ENCODE measurements at places on chromosomes 11 and 22. TPM values are rescaled to one million over a fixed set of nuclear protein-coding genes. Genes with fewer than 3 reads are reported as not detected.

- no peaks in the 10 kb centered on the region for H3K27me3 ChIP-seq
- no peak for DNase-seq
- no peaks in the 10 kb centered on the region for H3K36me3 ChIP-seq
- H3K4me3 ChIP-seq: no peak within 1 kb of the TSS
These were observed at the start of gene MUC6 for GRCh38 chr11:1036303-1036923. TSS of gene MUC6 (minus strand) at chr11:1036718. CDS start at chr11:1036655, 63 bp downstream.

DNA sequence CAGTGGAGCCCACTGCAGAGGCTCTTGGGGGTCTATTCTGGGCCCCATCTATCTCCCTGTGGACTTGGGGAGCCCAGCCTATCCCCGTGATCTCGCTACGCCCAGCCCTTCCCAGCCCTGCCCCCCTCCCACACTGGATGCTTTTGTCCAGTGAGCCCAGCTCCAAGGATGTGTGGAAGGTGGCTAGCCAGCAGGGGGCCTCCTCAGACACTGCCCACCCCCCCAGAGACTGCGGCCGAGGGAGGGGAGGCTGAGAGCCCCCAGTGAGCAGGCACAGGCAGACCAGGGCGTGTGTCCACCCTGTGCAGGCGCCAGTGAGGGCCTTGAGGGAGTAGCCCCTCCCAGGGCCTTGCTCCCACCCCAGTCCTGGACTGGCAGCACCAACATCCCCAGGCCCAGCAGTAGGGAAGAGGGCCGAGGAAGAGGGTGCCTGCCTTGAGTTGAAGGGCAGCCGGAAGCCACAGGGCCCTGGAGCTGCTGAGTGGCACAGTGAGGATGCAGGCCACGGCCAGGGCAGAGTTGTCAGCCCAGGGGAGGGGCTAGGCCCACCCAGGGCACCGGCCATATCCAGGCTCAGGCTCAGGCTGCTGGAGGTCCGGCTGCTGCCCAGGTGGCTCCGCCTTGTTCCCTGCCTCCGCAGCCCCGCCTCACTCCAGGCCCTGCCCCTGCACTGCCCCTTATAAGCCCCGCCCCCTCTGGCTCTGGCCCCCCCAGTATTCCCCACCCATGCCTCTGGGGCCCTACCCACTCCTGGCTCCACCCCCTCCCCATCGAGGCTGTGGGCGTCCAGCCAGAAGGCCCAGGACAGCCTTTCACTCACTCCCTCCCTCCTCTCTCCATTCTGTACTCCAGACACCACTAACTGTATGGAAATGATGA lies 28.0 kb downstream of the MOB2 start:
- H3K27ac ChIP-seq: no peak overlapping the region
- no peak for DNase-seq
- H3K4me1 ChIP-seq: no peaks in the 10 kb centered on the region
- H3K36me3 ChIP-seq: no peaks in the 10 kb centered on the region

DNA sequence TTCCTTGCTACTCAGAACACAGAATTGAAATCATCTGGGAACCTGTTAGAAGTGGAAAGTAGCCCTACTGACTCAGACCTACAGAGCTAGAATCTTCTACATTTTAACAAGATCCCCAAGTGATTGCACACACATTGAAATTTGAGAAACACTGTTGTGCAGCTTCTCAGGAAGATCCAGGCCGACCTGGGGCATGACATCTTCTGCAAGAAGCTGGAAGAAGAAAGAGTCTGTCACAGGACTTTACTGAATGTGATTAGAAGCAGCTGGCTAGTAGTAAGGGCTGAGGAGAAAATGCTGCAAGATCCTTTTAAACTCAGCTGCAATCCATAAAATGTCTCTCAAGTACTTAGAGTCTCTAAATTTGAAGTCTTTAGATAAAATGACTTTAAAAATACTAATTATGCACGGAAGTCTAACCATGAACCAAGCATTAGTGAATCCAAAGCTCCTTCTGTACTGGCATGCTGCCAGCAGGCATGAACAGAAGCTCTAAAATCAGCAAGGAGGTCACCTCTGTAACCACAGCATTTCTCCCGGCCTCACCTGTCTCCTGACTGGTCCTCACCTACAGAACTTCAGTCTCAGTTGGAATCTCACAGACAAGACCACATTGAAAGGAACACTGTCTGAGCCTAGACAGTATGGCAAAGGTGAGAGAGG lies 85.0 kb downstream of the SERGEF start:
- peaks cover 8% of the 10 kb centered on the region for H3K36me3 ChIP-seq
- H3K27me3 ChIP-seq: no peaks in the 10 kb centered on the region
- no peak overlapping the region for H3K27ac ChIP-seq
- H3K4me3 ChIP-seq: no peak overlapping the region

- peaks cover 26% of the 10 kb centered on the region for H3K27me3 ChIP-seq
- no peak overlapping the region for H3K4me3 ChIP-seq
- no peak for DNase-seq
- peaks cover 3% of the 10 kb centered on the region for H3K4me1 ChIP-seq
- no peak overlapping the region for H3K27ac ChIP-seq
These were observed 168.1 kb downstream of the NXPE2 start for GRCh38 chr11:114846416-114846791.

GRCh38 chr11:78961247-78961646 lies 386.6 kb upstream of the NARS2 start:
- peak overlapping the region; percentile 75 for H3K4me3 ChIP-seq
- H3K27ac ChIP-seq: no peak overlapping the region
- H3K36me3 ChIP-seq: no peaks in the 10 kb centered on the region
- no peak for DNase-seq

DNA sequence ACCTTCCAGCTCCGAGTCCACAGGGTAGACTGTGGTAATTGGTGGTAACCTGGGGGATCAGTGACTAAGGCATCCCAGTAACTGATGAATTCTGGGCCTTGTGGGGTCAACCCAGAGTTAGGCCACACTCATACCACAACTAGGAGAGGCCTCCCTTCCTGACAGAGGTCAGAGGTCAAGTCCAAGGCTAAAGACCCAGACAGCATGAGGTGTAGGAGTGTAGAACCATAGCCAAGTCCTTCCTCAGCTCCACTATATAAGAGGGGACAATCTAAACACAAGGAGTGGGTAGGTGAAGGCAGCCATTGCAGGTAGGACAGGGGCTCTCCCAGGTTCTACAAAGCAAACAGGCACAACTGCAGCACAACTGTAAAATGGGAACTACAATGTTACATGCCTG lies 4.6 kb downstream of the AP1B1 start:
- peak overlapping the region; percentile 88 for H3K27ac ChIP-seq
- peaks cover 61% of the 10 kb centered on the region for H3K4me1 ChIP-seq
- no peaks in the 10 kb centered on the region for H3K27me3 ChIP-seq
- H3K36me3 ChIP-seq: no peaks in the 10 kb centered on the region

GRCh38 chr22:49589811-49590210 lies 237.9 kb downstream of the BRD1 start:
- no peak for DNase-seq
- peaks cover 4% of the 10 kb centered on the region for H3K27me3 ChIP-seq
- no peaks in the 10 kb centered on the region for H3K36me3 ChIP-seq
- H3K27ac ChIP-seq: no peak overlapping the region

DNA sequence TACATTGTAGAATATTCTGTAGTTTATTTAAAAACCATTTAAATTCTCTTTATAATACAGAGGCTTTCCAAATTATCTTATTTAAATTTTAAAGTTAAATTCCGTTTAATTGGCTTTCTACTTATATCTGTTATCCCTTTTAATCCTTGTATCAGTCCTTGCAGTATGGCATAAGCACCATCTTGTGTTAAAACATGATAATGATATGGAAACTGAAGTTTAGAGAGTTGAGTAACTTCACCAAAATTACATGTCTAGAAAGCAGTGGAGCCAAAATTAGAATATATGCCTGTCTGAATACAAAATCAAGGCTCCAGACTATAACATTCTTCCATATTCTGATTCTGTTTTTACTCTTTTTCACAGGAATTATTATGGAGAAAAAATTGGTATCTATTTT lies 57.0 kb downstream of the ANO5 start:
- no peak overlapping the region for H3K27ac ChIP-seq
- H3K27me3 ChIP-seq: no peaks in the 10 kb centered on the region
- H3K4me1 ChIP-seq: no peaks in the 10 kb centered on the region
- H3K36me3 ChIP-seq: no peaks in the 10 kb centered on the region
- H3K4me3 ChIP-seq: no peak overlapping the region

DNA sequence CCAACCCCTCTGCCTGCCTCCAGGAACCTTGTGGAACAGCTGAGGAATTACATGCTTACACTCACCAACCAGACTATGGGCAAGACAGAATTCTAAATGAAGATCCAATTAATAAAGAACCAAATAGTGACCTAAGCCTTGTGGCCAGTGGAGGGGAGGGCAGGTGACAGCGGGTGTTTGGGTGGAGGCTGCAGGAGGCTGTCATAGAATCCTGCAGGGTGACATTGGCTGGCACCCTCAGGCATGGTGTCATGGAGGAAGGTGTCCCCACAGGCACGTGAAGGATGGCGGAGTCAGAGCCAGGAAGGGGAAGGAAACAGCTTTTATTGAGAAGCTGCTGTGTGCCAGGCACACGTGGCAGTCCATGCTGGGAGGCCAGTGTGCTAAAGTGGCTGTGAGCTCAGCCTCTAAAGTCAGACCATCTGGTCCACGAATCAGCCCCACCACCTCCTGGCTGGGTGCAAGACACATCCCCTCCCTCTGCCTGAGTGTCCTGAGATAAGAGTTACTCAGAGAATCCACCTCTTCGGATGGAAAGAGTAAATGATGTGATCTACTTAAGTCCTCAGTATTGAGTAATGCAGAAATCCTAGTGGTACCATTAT lies 8.7 kb downstream of the MYO18B start:
- peaks cover 30% of the 10 kb centered on the region for H3K27me3 ChIP-seq
- H3K36me3 ChIP-seq: no peaks in the 10 kb centered on the region
- no peak overlapping the region for H3K4me3 ChIP-seq
- no peak overlapping the region for H3K27ac ChIP-seq

DNA sequence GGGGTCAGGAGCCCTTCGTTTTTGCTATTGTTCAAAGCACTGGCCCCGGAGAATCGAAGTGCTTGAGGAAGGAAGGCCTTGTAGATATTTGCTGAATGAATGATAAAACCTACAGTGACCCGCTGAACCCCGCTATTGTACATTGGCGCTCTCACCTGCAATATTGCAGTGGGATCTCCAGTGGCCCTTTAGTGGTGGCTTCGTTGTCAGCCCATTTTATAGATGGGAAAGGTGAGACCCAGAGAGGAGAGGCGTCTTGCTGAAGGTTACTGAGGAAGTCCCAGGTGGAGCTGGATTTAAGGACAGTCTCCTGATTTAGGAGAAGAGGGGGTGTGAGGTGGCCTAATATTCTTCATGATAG lies 1.2 kb downstream of the CDC42EP2 start:
- peak overlapping the region; percentile 70 for H3K4me3 ChIP-seq
- H3K27me3 ChIP-seq: peaks cover 27% of the 10 kb centered on the region
- H3K36me3 ChIP-seq: peaks cover 1% of the 10 kb centered on the region
- DNase-seq: no peak

- H3K4me3 ChIP-seq: no peak overlapping the region
- no peak overlapping the region for H3K27ac ChIP-seq
- H3K4me1 ChIP-seq: peaks cover 18% of the 10 kb centered on the region
These were observed 20.9 kb upstream of the CREB3L1 start for GRCh38 chr11:46256540-46257001.

DNA sequence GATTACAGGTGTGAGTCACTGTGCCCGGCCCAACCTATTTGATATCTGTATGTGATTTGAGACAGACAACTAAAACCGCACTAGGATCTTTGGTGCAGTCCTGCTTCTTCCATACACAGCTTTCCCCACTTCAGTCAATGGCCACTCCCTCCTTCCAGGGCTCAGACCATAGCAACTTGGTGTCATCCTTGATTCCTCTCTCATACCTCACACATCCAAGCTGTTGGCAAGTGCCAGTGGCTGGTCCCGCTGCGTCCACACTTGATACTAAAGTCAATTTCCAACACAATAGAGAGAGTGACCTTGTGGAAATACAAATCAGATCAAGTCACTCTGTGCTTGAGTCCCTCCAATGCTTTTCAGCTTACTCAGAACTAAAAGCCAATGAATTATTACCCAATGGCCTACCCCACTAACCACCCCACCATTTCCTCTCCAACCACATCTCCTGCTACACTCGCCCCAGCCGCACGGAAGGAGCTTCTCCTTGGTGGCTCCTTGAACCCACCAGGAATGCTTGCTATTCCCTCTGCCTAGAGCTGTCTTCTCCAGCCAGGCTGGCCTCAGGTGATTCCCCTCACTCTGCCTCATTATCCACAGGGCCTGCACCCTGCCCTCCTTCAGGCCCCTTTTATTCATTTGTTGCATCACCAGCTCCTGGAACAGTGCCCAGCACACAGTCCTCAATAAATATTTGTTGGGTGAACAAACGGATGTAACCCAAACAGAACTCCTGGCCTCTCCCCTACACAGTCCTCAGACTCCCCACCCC lies 12.9 kb downstream of the ABTB2 start:
- no peak for DNase-seq
- H3K4me1 ChIP-seq: peaks cover 34% of the 10 kb centered on the region
- H3K27ac ChIP-seq: no peak overlapping the region
- no peaks in the 10 kb centered on the region for H3K27me3 ChIP-seq
- H3K36me3 ChIP-seq: no peaks in the 10 kb centered on the region

DNA sequence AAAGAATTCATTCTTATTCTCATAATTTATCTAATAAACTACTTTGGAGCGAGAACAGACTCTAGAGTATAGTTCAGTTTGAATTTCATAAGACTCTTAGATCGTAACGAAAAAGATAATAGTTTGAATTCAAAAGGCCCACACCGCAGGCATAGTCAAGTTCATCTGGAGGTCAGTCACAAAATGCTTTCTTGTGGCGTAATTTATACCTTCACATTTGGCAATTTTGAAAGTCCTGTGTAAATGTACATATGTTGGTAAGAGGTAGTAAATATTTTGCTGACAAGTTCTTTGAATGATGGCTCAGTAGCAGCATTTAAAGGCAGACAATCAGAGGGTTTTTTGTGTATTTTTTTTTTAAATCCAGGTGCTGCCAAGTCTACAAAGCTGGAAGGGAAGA lies 88.1 kb downstream of the TEAD1 start:
- peak overlapping the region; percentile 25 for H3K27ac ChIP-seq
- DNase-seq: no peak
- no peak overlapping the region for H3K4me3 ChIP-seq
- no peaks in the 10 kb centered on the region for H3K27me3 ChIP-seq
- H3K4me1 ChIP-seq: peaks cover 20% of the 10 kb centered on the region
- H3K36me3 ChIP-seq: peaks cover 10% of the 10 kb centered on the region

- no peak for DNase-seq
- H3K4me1 ChIP-seq: peaks cover 1% of the 10 kb centered on the region
- H3K27me3 ChIP-seq: peaks cover 8% of the 10 kb centered on the region
- H3K4me3 ChIP-seq: no peak overlapping the region
These were observed 184.4 kb upstream of the B3GAT1 start for GRCh38 chr11:134596404-134596803.

GRCh38 chr22:44042249-44043218 lies 18.4 kb downstream of the PARVB start:
- peaks cover 10% of the 10 kb centered on the region for H3K27me3 ChIP-seq
- no peak overlapping the region for H3K4me3 ChIP-seq
- H3K27ac ChIP-seq: no peak overlapping the region
- no peak for DNase-seq
- H3K36me3 ChIP-seq: peaks cover 2% of the 10 kb centered on the region

The SLC35E4 gene
- total RNA-seq: 2.6 TPM

The CABP2 gene
- total RNA-seq: not detected

The SULT4A1 gene
- total RNA-seq: 7.0 TPM

The RHOD gene
- total RNA-seq: 20.6 TPM

The CHRM1 gene
- 0.67 TPM for total RNA-seq

The C1QTNF6 gene
- 14.5 TPM for total RNA-seq

The C11orf21 gene
- 0.87 TPM for total RNA-seq
